ENCODE measurements at places on chromosomes 16 and 17.

- DNase-seq = no peak
Observed at GRCh38 chr16:30379158-30379783, 3.1 kb downstream of the SEPTIN1 start.

DNA sequence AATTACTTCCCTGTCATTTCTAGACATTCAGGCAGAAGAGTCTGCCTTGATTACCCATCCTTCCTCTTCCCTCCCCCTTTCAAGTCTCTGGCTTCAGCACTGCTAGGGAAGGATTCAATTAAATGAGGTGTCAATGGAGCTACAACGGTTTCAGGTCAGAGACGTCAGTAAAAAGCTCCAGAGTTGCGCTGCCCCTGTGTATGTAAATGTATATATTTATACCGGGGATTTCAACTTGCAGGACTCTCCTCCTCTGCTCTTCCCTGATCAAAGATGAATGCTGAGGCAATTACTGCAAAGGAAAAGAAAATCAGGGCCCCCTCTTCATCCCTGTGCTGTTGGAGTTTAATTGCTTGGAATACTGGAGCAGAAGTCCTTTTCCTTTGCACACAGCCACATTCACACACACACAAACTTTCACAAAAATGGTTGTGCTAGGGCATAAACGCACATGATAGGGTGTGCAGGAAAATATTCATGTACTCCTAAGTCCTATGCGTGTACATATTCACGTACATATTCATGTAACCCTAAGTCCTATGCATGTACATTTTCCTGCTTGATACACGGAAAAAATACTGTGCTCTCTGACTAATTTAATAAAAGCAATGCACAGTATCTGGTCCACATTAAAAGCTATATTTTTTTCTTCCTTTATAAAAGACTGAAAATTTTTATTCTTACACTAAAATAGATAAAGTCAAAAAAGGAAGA is 129.7 kb upstream of the PMFBP1 start:
- DNase-seq = no peak

DNA sequence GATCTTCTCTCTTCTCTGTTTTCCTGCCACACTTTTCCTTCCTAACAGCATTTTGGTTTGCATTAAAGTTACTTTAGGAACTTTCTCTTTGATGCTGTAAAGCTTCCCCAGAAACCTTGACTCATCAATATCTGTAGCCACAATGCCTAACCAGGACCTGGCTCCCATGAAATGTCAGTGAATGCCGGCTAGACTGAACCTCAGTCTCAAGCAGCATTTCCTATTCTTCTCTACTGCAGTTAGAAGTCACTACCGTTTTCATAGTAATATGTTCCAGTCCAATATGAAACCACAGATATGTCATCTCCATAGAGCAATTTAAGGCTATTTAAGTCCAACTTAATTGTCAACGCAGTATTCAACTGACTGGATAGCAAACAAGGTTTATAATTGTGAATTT is 28.9 kb downstream of the ITFG1 start:
- DNase-seq = no peak

- peak; percentile 88 for DNase-seq
Observed at GRCh38 chr17:57629470-57629869, 115.6 kb downstream of the CCDC182 start.

DNA sequence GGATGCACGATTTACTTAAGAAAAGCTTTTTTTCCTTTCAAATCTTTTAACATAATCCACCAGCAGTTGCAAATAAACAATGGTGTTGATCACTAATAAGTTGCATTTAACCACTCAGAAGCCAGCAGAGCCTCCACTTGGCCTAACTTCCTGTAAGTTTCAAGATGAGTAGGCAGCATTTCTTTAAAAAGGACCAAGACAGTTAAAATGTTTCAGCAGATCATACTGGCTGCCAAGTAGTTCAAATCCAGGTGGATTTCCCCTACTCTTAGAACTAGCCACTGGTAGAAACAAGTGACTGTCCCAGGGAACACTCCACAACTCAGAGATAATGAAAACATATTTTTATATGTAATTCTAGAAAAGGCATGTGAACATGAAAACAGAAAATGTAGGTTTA is 17.0 kb upstream of the RFFL start:
- peak; percentile 50 for DNase-seq

- DNase-seq = peak; percentile 49
Observed at GRCh38 chr17:1486802-1487695, 5.4 kb downstream of the MYO1C start.

- DNase-seq = peak; percentile 80
Observed at GRCh38 chr17:1724869-1725641, 551 bp downstream of the WDR81 start.

DNA sequence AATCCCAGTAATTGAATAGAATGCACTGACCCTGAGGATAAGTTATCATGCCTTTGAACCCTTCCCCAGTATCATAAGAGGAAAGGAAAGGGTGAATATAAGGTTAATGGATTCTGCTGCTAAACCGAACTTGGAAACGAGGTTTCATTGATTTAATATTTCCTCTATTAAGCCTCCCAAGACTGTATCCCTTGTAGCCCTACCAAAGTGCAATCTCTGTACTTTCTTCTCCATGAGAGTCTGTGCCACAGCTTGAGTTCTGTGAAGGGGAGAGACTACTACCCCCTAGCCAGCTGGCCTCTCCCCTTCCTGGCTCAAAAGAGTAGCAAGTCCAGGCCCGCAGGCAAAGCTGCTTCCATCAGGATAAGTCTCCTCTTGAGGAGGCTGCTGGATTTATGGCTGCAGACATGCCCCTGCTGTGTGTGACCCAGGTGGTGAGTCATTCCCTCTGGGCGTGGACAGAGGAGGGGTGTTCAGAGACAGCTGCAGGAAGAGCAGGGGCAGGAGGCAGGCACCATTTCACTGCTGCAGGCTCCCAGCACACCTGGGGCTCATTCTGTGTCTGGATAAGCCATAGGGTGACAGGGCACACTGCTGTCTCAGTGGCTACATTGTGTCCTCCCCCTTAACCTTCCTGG is 58.4 kb downstream of the TOM1L2 start:
- peak; percentile 42 for DNase-seq

GRCh38 chr16:66144641-66145040 is 221.8 kb upstream of the CDH5 start:
- DNase-seq = no peak

DNA sequence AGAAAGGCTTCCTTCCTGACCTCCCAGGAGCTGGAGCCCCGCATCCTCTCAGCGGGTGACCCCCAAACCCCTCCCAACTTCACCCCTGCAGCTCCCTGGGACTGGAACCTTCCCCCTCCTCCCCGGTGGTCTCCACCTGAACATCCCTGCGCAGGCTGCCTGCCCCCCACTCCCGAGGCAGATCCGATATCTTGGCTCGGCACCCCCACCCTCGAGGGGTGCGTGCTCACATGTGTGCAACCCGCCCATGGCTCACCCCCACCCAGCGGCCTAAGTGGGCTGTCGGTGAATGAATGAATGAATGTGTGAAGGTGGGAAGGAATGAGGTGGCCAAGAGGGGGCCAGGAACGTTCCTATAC is 39.7 kb downstream of the SLC7A5 start:
- no peak for DNase-seq

GRCh38 chr17:16980813-16981731 is 9.2 kb upstream of the TNFRSF13B start:
- no peak for DNase-seq

DNA sequence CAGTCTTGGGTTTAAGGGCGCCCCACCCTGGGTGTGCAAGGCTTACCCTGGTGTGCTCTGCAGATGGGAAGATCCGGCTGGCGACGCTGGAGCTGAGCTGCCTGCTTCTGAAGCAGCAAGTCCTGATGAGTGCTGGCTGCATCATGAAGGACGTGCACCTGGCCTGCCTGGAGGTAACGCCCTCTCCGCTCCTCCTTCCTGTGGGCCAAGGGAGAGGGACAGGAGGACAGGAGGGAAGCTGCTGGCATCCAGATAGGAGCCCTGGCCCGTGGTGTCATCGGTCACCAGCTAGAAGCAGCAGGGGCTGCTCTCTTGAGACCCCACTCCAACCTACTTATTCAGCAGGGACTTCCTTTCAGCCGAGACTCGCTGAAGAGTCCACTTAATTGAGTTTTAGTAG is 97.8 kb downstream of the CLEC16A start:
- no peak for DNase-seq

- no peak for DNase-seq
Observed at GRCh38 chr17:82900741-82901140, 60.9 kb upstream of the ZNF750 start.

DNA sequence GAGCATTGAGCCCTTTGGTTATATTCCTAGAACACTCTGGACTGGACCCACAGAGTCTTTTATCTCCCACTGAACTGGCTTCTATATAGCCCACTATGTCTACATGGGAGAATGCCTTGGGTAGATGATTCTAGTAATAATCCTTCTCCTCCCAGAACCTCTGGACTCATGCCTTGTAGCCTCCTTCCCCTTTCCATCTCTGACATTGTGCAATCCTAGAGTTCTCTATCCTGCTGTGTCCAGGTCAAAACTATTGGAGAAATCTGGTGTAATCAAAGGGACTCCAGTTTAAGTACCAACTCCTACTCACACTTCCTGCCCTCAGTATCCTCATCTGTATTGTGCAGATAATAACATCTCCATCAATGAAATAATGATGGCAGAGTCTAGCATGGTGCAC is 9.1 kb downstream of the RCVRN start:
- DNase-seq = peak; percentile 31

DNA sequence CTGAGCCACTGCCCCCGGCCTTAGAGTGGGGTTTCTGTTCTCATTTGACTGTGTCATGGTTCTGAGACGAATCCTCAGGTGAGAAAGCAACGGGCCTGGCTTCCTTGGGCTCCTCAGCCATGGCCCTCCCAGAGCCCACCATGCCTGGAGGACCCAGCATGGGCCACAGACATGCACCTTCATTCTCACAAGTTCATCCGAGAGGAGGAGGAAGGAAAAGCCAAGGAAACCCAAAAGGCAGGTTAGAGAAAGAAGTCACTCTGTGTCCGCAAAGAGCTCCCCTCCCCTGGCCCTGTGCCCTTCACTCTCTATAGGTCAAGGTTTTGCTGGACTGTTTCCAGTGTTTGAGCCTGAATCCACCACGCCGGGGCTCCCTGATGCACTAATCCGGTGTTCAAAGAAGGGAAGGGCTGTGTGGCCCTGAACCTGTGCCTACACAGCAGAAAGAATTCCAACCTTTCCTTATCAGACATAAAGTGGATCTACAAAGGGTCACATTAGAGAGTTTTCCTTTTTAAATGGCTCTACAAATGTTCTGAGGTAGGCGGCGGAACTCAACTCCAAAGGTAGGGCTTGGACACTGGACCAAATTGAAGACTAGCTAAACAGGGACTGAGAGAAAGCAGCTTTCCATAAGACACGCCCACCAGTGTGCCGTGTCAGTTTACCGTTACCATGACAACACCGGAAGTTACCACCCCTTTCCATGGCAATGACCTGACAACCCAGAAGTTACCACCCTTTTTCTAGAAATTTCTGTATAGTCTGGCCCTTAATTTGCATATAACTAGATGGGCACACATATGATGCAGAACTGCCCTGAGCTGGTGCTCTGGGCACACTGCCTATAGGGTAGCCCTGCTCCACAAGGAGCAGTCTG is 15.9 kb upstream of the PECAM1 start:
- peak; percentile 77 for DNase-seq

GRCh38 chr16:67881621-67882161 is 3.0 kb upstream of the NRN1L start:
- DNase-seq = no peak

GRCh38 chr17:8766731-8767130 is 8.4 kb upstream of the SPDYE4 start:
- peak; percentile 45 for DNase-seq

- DNase-seq = no peak
Observed at GRCh38 chr17:64066716-64067115, 46.3 kb upstream of the ICAM2 start.

- peak; percentile 97 for DNase-seq
Observed at GRCh38 chr17:14737984-14738651, 437.2 kb downstream of the HS3ST3B1 start.

GRCh38 chr16:66434619-66435430 is 7.7 kb downstream of the BEAN1 start:
- DNase-seq = peak; percentile 23

GRCh38 chr16:48603647-48604376 is 6.2 kb downstream of the N4BP1 start:
- no peak for DNase-seq

DNA sequence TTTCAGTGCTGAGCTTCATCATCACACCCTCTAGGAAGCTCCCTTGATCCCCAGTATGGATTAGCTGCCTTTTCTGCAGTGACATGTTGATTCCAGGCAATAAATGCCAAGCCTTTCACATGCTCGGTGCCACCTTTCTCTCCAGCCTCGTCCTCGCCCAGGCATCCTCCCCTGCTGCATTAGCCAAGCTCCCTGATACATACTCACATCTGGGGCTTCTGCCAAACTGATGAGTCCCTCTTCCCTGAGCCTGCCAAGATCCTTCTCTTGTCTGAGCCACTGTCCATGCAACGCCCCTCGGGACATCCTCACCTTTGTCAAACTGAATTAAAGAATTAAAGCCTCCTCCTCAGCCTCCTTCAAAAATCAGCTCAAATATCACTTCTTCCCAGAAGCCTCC is 538.5 kb upstream of the CDH11 start:
- no peak for DNase-seq

DNA sequence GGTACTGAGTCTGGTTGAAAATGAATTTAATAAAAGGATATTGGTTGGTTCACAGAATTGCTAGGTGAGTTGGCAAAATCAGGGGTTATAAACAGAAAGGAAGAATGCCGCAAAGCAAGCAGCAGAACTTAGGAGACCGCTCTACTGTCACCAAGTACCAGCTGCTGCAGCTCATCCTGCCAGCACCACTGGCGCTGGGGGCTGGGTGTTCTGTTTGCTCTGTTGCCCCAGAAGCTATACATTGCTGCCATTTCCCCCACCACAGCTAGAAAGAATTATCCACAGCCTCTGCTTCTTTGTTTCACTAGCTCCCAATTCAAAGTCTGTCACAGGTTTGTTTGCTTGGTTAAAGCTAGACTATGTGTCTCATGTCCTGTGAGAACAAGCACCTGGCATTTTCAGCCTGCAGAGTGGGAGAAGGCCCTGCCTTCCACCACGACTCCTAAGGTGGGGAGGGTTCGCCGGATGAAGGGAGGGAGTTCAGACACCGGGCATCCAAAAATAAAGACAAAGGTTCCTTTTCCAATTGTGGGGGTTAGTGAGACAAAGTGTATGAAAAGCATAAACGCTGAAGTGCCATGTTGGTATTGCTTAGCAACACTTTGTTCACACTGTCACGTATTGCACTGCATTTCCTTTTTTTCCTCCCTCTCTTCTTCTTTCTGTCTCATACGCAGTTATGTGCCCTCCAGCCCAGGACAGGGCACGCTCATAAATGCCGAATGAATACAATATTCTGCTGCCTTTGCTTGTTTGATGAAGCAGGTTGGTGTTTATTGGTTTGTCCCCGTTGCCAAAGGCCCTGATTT is 9.6 kb upstream of the CPD start:
- DNase-seq = no peak

- no peak for DNase-seq
Observed at GRCh38 chr17:73586275-73586832, 57.9 kb downstream of the SDK2 start.

- DNase-seq = peak; percentile 16
Observed at GRCh38 chr16:86575754-86576557, 2.4 kb upstream of the FOXL1 start.

GRCh38 chr17:73481676-73482075 is 162.6 kb downstream of the SDK2 start:
- DNase-seq = no peak

All from inflammatory macrophage (primary cell).